ENCODE measurements at places on chromosomes 1 and 21.

- no peak for DNase-seq
Observed at GRCh38 chr1:98672189-98672588, 10.7 kb downstream of the SNX7 start.

- DNase-seq, result no peak
Observed at GRCh38 chr1:77631751-77632150, 50.7 kb downstream of the ZZZ3 start.

DNA sequence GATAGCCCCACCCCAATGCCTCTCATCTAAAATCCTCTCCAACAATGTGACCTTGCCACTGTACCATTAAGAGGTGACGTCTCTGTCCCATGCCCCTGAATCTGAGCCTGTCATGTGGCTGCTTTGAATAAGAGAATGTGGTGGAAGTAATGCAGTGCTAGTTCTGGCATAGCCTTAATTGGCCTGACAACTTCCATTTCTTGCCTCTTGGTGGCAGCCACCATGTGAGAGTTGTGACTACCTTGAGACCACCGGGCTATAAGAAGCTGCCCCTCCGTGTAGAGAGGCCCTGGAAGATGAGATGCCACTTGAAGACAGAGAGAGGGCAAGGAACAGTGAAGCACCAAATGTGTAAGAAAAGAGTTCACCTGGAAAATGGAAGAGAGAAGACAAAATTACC lies 95.4 kb downstream of the POFUT2 start:
- DNase-seq, result no peak

- no peak for DNase-seq
Observed at GRCh38 chr1:200971428-200971903, 52.0 kb downstream of the KIF21B start.

- DNase-seq, result no peak
Observed at GRCh38 chr1:39269349-39269748, 64.9 kb downstream of the MACF1 start.

- no peak for DNase-seq
Observed at GRCh38 chr1:231411036-231411531, 11.0 kb downstream of the EGLN1 start.

DNA sequence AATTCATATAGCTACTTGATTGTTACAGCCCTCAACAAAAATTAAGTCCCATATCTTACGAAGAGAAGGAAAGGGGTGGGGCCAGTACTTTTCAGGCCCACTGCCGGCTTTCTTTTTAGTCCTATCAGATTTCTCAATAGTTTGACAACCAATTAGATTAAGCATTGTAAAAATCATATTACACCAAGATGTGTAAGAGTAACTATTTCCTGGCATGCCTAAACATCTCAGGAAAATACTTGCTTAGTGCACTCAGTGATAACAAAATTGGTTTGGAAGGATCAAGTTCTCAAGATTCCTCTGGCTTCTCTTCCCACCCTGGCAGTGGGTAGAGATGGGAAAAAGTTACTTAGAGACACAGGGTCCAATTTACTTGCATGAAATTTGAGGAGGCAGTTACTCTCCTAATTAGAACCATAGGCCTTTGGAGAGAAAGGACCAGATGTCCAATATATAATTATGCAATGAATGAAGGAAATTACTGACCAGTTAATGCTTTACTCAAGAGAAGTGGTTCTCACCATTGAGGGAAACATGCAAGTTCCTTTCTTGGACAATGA lies 30.1 kb downstream of the STPG1 start:
- no peak for DNase-seq

GRCh38 chr1:35882945-35883634 lies at the start of gene AGO1:
Gene AGO1, plus strand, starts transcription at chr1:35883209. Its CDS starts 213 bp downstream, at chr1:35883422.
- peak; percentile 80 for DNase-seq

DNA sequence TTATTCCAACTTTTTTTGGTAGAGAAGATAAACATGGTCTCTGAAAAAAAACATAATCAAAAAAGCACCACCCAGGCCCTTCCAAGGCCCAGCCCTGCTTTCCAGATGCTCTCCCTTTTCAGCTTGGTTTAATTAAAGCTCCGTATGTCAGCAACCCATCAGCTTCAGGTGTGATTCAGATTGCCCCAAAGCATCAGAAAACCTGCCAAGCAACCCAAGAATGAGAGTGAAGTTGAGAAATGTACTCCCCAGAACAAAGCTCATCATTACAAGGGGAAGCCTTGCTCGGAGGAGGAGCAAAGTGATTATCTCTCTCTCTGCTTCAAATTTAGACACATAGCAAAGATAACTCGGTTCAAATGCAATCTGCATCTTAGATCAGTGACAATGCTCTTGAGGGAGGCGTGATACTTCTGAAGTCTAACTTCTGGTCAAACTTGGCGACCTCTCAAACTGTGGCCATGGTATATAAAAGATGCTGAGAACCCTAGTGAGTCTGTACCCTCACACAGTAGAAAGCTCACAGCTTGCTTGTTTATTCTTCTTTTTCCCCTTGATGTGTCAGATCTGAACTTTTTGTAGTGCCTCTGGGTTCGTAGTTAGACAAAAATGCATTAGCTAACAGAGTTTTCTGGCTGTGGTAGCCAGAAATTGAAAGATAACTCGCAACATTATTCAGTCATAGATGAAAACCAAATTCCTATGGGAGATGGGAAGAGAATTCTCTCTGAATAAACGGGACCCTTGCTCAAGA lies 63.3 kb upstream of the ZC3H11B start:
- DNase-seq, result no peak

DNA sequence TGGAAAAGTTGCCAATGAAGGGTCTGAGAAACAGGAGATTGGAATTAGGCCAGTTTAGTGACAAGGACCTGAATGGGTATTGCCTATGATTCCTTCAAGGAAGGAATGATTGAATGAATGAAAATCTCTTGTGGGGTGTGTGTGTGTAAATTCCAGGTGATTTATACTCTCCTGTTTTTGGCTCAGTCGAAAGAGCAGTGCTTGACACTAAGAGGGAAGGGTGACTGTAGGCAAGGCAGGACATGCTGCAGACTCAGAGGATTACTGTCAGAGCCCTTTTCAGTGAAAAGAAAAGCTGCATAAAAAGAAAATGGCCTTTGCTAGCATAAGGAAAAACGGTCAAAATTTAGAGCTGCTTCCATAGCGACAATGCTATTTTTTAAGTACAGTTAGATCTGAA lies 30.1 kb downstream of the C1orf21 start:
- no peak for DNase-seq

DNA sequence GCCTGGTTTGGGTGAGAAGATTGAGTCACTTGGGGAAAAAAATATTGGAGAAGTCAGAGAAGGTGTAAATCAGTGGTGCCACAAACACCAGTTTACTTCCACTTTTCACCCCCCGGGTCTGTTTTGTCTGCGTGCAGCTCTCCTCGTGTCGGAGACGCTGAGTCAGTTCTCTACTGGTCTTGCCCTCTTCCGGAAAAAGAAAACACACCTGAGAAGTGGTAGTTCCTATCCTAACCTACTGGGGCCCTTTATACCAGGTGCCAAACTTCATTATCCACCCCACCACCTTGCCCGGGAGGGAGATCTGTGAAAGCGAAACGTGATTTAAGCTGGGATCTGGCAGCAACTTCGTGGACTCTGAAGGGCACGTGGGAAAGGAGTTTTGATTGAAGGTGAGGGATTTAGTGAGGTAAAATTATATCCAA lies 855 bp upstream of the IVNS1ABP start:
- DNase-seq, result no peak

DNA sequence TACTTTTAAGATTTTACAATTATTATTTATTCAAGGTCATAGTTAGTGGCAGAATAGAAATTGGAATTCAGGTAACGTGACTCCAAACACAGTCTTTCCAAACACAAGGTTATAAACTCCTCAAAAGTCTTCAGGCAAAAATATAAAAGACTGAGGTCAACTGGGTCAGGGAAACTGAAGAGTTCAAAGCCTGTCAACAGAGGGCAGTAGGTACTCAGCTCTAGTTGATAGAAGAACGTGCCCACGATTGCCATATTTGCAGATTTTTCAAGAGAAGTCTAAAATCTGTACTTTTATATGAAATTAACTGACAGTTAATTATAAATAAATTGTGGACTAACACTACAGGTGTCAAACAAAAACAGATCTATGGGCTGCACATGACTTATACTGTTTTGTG lies 135.0 kb downstream of the LHX4 start:
- DNase-seq, result no peak

DNA sequence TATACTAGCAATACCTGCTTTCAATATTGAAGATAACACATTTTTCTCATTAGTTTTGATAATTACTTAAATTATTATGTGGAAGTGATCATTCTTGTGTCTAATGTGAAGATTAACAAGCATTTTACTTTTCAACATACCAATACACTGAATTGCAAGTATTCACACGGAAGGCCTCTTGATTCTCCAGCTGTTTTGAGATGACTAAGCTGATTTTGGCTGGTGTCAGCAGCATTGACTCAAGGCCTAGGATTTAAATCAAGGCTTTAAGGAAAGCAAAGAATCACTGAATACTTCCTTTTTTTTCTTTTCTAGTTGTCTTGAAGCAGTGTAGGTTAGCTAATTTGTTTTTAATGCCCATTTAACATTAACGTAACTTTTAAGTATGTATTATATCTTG lies 373.7 kb downstream of the SRGAP2C start:
- DNase-seq, result no peak

DNA sequence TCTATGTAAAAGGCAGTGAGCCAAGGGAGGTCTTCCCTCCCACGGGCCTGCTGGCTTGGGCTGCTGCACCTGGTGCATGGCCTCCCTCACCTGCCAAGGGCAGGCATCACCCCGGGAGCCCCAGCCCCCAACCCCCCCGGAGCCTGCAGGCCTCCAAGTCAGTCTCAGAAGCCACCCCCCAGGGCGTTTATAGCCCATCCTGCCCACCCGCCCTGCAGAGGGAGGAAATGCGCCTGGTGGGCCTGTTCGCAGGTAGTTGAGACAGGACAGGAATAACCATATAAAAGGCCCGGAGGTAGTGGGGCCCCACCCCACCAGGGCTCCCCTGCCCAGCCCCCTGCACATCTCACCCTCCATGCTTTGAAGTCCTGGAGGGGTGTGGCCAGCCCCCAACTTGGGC lies 18.2 kb upstream of the ARF1 start:
- DNase-seq, result no peak

DNA sequence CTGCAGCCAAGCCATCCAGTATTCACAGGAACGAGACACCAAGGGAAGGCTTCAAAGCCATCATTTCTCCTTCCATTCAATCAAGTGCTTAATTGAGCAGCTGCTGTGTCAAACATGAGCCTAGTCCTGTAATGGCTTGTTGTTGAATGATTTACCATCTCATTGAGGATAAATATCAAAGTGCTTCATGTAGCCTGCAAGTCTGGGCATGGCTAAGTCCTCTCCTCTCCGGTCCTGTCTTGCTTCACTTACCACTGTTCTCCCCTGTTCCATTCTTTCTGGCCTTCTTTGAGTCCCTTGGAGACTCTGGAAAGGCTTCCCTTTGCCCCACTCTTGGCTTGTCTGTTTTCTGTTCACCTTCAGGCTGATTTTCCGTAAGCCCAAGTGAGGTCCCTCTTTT lies 279.8 kb downstream of the PBX1 start:
- no peak for DNase-seq

DNA sequence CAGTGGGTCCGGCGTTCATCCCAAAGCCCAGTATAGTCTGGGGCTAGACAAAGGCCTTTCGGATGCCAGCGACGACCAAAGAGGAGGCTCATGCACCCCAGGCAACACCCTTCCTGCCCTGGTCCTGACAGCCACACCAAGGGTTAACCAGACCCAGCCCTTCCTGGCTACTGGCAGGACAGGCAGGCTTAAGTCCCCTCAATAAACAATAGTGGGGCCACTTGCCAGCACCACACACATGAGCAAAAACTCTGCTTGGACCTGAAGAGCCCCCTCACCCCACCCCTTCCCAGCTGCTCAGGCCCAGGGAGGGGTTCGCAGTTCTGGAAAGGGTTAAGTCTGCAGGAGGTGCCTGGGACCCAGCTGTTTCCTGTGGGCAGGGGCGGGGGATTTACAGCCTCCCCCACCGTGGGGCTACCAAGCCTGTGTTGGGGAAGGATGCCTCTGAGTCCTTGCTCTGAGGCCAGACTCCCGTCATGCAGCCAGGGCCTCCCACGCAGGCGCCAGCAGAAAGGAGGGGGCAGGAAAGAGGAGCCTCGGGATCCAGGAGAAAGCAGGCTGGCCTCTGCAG lies 18.2 kb downstream of the PHLDA3 start:
- DNase-seq, result no peak

DNA sequence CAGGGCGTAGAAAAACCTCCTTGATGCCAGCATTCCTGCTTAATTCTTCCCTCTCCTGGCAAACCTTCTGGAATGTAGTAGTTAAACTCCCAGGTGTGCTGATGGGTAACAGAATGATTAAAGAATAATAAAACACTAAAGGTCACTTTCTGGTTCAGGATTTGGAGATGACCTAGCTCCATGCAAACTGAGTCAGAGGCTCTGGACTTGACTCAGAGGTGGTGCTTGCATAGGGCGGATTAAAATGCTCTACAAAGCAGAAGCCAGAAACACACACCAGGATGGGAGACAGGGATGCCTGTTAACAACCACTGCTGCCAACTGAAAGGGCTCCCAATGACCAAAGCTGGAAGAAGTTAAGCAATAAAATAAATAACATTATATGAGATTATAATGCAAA lies 41.5 kb downstream of the KRTAP19-8 start:
- DNase-seq, result no peak

GRCh38 chr1:31041529-31041928 lies 24.0 kb downstream of the PUM1 start:
- no peak for DNase-seq

- DNase-seq, result no peak
Observed at GRCh38 chr1:20112279-20113000, 6.9 kb downstream of the PLA2G2D start.

DNA sequence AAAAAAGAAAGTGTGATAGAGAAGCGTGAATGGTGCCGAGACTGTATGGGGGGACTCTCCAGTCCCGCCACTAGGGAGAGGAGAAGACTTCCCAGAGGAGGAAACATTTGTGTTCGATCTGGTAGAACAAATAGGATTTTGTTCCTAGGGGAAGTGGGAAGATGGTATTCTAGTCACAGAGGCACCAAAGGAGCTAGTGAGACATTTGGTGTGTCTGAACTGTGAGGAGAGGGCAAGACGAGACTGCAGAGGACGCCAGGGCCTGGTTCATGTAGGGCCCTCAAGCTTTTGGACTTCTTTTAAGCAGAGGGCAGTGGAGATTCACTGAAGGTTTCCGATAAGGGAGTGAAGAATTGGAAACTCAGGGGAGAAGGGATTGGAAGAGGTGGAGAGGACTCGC lies 2.9 kb downstream of the BTBD19 start:
- DNase-seq, result no peak

- no peak for DNase-seq
Observed at GRCh38 chr1:31795801-31796621, 19.8 kb downstream of the SPOCD1 start.

- DNase-seq, result no peak
Observed at GRCh38 chr1:209839875-209840546, 12.2 kb downstream of the UTP25 start.

- no peak for DNase-seq
Observed at GRCh38 chr1:186059752-186060151, 315.3 kb downstream of the TPR start.

DNA sequence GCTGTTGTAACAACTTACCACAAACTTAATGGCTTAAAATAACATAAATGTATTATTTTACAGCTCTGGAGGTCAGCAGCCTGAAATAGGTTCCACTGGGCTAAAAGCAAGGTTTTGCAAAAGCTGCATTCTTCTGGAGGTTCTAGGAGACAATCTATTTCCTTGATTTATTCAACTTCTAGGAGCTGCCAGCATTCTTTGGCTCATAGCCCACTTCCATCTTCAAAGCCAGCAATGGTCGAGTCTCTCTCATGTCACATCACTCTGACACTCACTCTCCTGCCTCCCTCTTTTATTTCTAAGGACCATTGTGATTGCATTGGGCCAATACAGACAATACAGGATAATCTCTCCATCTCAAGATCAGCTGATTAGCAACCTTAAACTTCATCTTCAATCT lies 15.1 kb upstream of the FOXJ3 start:
- DNase-seq, result no peak

- no peak for DNase-seq
Observed at GRCh38 chr1:170732252-170732588, 68.3 kb downstream of the PRRX1 start.

Data from cortex of kidney (tissue), 1 donor.